ENCODE measurements at places on chromosomes 4 and X.
A peak's percentile ranks its signal among the peaks of the same experiment; 100 is the strongest.

- DNase-seq, result peak; percentile 22
Observed at GRCh38 chrX:49282647-49283011, 13.0 kb downstream of the PPP1R3F start.

GRCh38 chr4:2284161-2284933, 22.4 kb upstream of the MXD4 start:
- no peak for DNase-seq

- DNase-seq, result no peak
Observed at GRCh38 chr4:126916049-126916625, 716.6 kb upstream of the INTU start.

DNA sequence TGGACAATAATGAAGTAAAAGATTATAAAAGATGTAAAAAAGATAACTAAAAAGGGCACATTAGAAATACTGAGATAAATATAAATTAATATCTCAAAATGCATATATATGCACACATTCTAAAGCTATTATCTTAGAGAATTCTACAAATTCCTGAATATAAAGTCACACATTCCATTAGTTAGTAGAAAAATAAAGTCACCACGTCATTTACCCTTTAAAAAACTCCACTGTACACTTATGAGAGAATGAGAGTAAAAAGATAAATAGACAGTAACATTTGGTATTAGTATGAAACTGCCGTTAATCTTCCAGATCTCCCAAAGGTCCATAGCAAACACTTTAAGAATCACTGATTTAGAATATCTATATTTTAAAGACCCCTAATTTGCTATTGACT, 67.2 kb upstream of the IL15 start:
- no peak for DNase-seq

GRCh38 chrX:703466-703865, 72.9 kb downstream of the SHOX start:
- no peak for DNase-seq

DNA sequence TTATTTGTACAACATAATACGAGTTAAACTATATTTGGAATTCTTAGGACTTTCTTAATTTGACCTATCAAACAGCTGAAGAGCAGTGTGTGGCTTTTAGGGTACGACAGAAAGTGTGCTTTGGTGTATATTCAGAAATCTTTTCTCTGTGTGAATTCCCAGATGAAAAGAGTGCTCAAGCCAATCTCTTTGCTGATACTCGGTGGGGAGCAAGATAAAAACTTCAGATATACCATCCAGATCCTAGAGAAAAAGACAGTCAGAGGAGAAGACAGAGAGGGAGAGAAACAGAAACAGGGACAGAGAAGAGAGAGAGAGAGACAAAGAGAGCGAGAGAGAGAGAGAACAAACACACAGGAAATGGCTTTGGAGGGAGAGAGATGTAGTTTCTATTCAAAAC, 658.3 kb upstream of the CPEB2 start:
- DNase-seq, result no peak

GRCh38 chr4:158996669-158997074, 106.2 kb upstream of the RAPGEF2 start:
- DNase-seq, result no peak

All from pons (tissue), 1 donor.